NCI-H187 (cell line): ENCODE measurements at places on chromosomes 12 and 14.

DNA sequence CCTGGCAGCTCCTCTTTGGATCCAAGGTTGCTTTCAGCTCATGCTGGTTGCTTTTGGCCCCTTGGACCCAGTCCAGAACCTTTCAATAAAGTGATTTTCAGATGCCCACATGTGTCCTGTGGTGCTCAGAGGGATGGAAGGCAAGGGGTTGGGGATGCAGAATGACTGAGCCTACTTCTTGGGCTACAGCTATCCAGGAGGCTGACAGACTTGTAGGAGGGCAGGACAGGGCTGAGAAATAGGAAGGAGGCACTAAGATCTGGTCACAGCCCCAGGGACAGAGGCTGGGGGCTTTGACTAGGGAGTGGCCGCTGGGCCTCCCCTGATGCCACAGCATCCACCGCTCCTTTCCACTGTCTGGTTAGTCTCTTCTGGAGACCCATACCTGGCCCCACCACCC lies 1.2 kb upstream of the HOXC11 start:
- DNase-seq, result no peak

DNA sequence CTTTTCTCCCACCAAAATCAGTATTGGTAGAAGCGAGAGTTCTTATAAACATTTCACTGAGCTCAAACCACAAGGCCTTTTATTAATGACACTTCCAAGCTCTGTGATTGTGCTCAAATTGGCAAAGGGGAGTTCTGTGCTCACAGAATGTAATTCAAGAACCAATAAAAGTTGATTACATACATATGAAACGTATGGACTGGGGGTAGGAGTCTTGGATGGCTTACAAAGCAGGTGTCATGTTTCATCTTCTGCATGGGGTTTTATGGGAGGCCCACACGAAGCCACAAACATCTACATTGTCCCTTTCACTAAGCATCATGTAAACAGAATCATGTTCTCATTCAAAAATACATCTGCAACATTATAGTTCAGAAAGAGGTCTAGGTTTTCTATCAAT lies 828.3 kb downstream of the VRK1 start:
- DNase-seq, result no peak

DNA sequence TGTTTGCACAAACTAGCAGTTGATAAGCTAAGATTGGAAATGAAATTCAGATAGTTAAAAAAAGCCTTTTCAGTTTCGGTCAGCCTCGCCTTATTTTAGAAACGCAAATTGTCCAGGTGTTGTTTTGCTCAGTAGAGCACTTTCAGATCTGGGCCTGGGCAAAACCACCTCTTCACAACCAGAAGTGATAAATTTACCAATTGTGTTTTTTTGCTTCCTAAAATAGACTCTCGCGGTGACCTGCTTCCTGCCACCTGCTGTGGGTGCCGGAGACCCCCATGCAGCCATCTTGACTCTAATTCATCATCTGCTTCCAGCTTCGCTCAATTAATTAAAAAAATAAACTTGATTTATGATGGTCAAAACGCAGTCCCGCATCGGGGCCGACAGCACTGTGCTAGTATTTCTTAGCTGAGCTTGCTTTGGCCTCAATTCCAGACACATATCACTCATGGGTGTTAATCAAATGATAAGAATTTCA lies 335.6 kb downstream of the TMEM121 start:
- no peak for DNase-seq

- no peak for DNase-seq
Observed at GRCh38 chr14:92678766-92679165, 69.7 kb downstream of the LGMN start.

- DNase-seq, result no peak
Observed at GRCh38 chr14:23445773-23446172, 10.3 kb upstream of the MYH7 start.

- no peak for DNase-seq
Observed at GRCh38 chr12:34352098-34352497, 329.8 kb downstream of the ALG10 start.

GRCh38 chr14:95535226-95536021 lies 574 bp downstream of the GLRX5 start:
- DNase-seq, result no peak

DNA sequence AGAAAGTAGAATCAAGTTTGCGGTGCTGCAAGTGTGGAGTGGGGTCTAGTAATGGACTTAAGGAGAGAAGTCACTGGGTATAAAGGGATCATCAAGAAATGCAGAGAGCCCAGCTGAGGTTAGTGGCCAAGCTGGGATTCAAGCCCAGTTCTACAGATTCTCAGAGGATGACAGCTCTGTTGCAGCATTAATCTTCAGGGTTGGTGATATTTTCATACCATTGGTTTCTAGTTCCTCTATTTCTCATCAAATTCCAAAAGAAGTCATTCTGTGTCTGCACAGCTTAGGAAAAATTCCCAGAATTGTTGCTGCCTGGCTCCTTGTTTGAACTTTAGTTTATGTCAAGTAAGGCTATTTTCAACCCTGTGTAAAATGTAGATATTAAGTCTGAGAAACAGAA lies 169.5 kb upstream of the NTF3 start:
- DNase-seq, result no peak

DNA sequence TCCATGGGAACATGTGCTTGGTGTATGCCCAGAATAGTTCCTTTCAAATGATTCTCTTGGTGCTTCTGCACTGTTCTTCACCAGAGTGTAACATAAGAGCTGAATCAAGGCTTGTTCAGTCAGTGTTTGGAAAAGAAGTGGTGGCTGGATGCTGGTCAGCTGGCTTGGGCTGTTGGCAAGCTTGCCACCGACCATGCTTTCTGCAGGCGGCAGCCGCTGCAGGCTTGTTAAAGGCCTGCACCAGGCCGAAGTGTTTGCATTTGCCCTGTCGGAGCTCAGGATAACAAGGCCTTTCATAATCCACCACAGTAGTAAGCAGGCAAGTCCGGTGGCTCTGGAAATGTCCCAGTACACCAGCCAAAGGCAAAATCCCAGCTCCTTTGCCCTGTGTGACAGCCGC lies 26.9 kb downstream of the DAAM1 start:
- no peak for DNase-seq

GRCh38 chr14:96085369-96085768 lies 46.2 kb downstream of the C14orf132 start:
- no peak for DNase-seq

DNA sequence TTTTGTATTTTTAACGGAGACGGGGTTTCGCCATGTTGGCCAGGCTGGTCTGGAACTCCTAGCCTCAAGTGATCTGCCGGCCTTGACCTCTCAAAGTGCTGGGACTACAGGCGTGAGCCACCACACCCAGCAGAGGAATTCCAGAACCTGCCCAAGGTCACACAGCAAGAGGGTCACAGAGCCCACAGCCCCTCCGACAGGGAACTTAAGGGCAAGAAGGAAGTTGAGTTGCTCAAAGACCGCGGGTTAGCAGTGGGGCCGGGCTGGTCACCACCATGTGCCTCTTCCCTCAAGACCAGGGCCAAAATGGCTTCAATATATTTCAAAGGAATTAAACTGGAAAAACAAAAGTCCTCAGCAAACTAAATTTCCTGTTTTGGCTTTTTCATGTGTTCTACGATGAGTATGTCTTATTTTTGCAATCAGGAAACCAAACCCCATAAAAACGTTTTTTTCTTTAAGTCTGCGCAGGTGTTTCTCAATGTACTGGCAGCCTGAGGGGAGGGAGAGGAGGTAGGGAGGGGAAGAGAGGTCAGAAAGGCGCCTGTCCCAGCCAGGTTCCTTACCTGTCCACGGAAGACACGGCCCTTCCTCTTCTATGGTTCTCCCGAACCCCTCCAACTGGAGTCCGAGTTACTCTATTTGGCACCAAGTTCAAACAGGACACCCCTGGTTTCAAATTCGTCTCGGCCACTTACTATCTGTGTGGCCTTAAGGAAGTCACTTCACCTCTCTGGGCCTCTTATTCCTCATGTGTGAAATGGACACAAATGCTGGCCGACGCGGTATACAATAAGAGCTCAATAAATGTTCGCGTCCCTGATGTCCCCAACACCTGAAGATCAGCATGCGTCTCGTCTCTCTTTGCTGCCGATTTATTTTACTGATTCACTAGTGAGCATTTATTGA lies 778 bp downstream of the SLC8B1 start:
- DNase-seq, result no peak

- DNase-seq, result no peak
Observed at GRCh38 chr12:131720241-131720640, 9.4 kb downstream of the SFSWAP start.

DNA sequence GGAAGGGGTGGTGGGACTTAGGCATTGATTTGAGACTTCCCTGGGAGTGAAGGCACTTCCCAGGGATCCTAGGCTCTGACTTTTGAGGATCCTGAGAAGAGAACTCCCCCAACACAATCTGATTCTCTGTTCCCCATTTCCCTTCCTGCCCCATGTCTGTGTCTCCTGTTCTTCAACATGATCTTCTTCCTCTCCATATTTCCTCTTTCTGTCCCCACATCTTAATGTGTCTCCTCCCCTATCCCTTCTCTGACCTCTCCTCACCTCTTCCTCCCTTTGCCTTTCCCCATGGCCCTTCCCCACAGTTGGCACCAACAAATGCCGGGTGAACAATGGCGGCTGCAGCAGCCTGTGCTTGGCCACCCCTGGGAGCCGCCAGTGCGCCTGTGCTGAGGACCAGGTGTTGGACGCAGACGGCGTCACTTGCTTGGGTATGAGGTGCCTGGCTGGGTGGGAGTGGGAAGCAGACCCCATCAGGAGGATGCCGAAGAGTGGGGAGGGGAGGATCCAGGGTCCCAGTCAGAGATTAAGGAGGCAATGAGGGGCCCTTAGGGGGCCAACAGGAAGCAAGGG lies 15.2 kb upstream of the LRP1-AS start:
- no peak for DNase-seq

DNA sequence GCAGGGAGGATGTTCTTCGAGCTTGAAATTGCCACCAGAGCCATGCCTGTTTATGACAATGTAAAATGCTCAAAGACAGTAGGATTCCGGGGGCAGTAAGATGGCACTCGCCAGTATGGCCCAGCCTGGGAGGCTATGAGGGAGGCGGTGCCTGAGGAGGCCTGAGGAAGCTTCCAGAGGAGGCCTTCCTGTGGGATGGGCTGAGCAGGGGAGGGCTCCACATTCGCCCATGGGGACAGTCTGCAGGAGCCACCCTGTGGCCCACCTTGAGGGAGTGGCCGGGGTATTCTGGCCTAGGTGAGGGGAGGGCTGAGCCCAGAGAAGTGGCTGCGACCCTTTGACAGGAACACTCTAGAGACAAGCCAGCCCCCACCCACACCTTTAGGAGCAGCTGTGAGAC lies 50.7 kb downstream of the IQSEC3 start:
- DNase-seq, result no peak

DNA sequence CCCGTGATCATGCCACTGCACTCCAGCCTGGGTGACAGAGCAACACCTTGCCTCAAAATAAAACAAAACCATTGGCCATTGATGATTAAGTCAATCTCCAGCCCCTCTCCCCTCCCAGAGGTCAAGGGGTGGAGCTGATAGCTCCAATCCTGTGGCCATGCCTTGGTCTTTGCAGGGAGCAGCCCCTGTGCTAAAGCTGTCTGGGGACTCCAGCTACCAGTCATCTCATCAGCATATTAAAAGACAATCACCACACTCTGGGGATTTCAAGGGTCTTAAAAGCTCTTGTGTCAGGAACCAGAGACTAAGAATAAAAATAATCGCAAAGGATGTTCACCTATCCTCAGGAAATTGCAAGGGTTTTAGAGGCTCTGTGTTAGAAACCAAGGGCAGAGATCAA lies 30.6 kb downstream of the HCAR2 start:
- DNase-seq, result no peak

DNA sequence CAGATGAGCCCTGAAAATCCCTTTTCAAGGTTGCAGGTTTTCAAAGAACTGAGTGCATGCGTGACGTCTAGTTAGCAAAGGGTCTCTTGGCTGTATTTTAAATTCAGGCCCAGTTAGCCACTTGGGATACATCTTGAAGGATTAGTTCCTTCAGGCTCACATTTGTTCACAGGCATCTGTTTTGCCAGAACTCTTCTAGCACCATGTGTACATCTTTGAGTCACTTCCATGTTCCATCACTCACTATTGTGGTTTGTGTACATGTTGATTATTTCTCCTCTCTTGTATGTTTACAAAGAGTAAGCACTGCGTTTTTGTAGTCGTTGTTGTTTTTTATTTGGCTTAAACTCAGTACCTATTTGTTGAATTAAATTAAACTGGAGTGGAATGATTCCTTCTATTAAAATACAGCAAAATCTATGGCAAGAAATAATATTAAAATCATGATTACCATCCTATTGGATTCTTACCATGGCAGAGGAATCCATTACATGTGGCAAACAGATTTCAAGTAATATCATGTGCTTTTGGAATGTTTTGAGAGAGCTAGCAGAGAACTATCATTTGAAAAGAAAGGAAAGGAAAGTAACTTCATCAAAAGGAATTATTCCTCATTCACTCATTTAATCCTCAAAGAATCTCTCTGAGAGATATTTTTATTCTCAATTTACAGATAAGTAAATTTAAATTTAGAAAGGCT lies 438.9 kb upstream of the FAR2 start:
- no peak for DNase-seq

DNA sequence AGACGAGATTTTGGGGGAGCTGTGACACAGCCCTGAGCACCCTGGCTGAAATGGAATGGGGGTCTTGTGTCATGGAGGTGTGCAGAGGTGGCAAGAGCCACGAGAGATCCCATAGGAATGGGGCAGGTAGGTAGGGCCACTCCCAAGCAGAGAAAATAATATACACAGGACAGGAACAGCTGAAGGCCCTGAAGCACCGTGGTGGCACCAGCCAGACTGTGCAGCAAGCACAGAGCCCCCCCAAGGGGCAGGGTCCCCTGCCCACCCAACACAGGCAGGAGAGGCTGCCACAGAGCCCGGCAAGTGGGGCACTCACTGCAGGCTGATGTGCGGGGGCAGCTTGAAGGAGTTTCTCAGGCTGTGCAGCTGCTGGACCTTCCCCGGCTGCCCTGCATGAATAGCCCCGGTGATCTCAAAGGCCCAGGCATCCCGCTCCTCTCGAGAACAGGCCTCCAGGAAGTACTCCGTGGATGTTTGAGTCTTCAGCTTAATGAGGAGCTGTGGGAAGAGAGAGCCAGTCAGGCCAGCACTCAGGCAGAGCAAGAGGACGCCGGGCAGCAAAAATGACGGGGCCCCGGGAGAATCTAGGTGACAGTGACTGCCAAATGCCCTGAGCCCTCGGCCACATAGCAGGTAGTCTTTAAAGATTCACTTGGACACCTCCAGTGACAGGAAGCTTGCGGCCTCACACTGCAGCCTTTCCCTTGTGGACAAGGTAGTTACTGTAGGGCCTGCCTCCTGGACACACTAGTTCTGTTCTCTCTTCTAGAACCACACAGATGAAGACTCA lies 16.7 kb downstream of the PLEK2 start:
- DNase-seq, result no peak

- no peak for DNase-seq
Observed at GRCh38 chr14:69696633-69697557, 70.0 kb upstream of the SRSF5 start.

DNA sequence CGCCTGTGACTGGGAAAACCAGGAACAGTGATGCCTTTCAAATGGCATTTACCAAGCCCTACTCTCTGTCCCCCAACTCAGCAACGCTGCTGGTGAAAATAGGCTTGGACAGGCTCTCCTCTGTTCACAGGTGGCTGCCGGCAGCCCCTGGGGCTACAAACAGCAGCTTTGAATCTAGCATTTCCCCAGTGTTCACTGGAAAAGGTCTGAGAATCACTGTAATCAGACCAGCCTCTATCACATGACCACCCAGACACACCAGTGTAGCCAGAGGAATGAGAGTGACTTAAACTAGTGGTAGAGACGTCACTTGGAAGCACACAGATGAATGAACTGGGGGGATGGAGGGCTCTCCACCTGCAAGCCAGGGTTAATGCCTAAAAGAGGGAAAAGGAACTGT lies 151.8 kb downstream of the FOXN3 start:
- DNase-seq, result no peak
